Activated CD4-positive, CD25-positive, alpha-beta regulatory T cell treated with anti-CD3 and anti-CD28 coated beads, Interleukin-2, amount 50 U/mL, for 24 hours (primary cell): ENCODE measurements at places on chromosomes 2 and 18.
A peak's percentile ranks its signal among the peaks of the same experiment; 100 is the strongest.

DNA sequence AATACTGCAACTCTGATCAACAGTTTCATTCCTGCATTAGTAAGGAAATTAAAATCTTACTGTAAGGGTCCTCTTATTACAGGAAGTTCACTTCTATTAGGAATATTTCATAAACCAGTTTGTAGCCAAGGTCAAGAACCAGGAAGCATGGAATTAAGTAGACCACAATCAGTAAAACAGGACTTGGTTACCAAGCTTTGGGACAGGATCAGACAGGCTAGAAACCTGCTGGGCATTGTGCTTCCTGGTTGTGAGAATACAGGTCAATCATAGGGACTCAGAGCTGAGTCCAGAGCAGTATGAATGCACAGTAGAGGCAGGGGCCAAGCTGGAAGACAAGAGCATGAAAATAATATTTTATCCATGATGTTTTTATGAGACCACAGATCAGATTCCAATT, 248.0 kb downstream of the IKZF2 start:
- no peak for ATAC-seq

GRCh38 chr18:56517196-56517595, 121.2 kb downstream of the TXNL1 start:
- no peak for ATAC-seq

GRCh38 chr2:236298924-236299475, 34.8 kb upstream of the ASB18 start:
- no peak for ATAC-seq

DNA sequence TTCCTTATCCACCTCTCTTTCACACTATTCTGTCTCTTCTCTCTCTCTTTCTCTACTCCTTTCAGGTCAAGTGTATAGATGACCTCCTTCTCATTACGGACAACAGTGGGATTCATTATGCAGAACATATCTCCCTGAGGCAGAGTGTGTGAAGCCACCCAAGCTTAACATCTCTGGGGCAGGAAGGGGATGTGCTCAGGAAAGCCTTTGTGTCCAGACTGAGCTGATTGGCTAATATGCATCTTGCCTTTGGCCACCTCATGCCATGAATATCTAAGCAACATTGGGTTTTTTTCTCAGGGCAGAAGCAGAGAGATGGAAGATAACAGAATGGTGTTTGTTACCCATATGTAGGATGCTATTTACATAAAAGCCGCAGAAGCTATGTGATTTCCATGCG, 211.4 kb upstream of the LRRTM1 start:
- no peak for ATAC-seq

DNA sequence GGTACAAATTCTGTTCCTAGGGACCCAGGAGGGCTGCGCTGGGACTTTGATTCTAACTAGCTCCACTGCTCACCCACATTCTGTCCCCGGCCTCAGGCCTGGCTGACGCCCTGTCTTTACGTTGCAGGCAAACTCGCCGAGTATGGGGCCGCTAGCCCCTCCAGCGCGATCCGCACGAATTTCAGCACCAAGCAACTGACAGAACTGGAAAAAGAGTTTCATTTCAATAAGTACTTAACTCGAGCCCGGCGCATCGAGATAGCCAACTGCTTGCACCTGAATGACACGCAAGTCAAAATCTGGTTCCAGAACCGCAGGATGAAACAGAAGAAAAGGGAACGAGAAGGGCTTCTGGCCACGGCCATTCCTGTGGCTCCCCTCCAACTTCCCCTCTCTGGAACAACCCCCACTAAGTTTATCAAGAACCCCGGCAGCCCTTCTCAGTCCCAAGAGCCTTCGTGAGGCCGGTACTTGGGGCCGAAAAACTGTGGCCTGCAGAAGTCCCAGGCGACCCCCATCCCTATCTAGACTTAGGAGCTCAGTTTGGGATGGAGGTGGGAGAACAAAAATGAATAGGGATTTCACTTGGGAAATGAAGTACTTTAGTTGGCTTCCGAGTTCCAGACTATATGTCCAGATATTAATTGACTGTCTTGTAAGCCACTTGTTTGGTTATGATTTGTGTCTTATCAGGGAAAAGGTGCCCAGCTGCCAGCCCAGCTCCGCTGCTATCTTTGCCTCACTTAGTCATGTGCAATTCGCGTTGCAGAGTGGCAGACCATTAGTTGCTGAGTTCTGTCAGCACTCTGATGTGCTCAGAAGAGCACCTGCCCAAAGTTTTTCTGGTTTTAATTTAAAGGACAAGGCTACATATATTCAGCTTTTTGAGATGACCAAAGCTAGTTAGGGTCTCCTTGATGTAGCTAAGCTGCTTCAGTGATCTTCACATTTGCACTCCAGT, 1.5 kb downstream of the HOXD1 start:
- ATAC-seq = no peak

GRCh38 chr2:196099916-196100315, 31.3 kb upstream of the DNAH7 start:
- ATAC-seq = no peak

DNA sequence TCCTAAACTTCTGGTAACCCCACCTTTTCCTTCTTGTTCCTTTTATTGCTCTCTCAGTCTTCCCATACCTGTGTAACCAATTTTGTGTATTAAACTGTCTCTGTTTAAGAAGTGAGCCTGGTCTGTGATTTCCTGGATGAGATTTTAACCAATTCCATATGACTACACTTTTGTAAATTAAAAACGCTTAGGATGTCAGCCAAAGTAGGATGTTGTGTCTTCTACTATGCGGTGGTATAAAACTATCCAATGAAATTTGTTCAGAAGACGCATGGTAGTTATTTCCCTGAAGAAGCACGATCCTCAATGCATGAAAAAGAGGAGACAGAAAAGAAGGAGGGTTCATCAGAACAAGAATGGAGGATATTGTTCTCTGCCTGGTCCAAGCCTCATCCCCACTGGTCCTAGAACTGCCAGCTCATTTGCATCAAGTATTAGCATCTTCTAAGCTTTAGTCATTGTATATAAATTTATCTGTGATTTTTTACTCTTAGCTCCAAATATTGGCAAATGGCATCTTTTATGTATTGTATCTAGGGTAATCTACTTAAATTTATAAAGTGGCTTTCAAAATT, 127.4 kb downstream of the TGIF1 start:
- ATAC-seq = no peak

- no peak for ATAC-seq
Measured at GRCh38 chr2:77007686-77008085, 514.5 kb downstream of the LRRTM4 start.

DNA sequence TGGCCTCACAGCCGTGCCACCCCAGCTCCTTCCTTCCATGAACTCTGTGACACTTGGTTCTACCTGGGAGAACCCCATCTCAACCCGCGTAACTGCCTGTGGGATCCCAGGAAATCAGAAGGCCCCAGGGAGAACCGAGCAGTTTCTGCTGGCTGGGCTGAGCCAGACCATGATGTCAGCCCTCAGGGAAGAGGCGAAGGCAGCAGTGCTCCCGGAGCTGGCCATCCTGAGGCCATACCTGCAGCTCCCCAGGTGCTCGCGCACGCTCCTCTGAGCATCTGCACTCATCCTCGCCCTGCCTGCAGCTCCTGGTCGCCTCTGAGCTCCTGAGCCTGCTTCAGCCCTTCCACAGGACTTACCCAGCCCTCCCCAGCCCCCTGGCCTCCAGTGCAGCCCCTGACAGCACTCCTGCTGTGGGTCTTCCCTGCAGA, 186.1 kb downstream of the SEPTIN10 start:
- no peak for ATAC-seq

GRCh38 chr2:11682590-11682915, 12.6 kb upstream of the NTSR2 start:
- ATAC-seq = no peak

- no peak for ATAC-seq
Measured at GRCh38 chr2:188811522-188811921, 162.7 kb upstream of the COL3A1 start.

DNA sequence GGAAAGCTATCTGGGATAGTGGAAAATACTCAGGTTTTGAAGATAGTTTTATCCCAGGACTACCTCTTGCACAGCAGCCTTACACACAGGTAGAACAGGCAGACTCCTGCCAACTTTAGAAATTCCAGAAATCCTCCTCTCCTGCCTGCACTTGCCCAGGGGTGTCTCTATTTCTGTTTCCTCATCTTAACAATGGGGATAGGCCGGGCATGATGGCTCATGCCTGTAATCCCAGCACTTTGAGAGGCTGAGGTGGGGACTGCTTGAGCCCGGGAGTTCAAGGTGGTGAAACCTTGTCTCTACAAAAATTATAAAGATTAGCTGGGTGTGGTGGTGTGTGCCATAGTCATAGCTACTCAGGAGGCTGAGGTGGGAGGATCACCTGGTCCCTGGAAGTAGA, 117.0 kb upstream of the ARL5A start:
- ATAC-seq = no peak

DNA sequence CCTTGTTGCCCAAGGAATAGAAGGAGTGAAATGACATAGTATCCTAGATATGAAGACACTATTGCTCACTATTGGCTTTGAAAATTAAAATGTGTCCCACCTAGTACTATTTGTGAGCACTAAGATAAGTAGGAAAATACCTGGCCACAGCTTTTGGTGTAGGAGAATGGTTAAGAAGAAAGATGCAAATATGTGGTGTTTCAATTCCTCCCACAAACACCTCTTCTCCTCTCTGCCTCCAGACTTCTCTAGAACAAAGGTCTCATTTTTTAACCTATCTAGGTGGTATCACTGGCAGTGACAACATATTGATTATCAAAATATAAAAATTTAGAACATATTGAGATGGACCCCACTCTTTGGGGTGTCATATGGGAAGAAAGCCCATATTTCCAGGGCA, 929.9 kb upstream of the FANCL start:
- no peak for ATAC-seq

- no peak for ATAC-seq
Measured at GRCh38 chr2:47657886-47658489, 125.0 kb upstream of the MSH6 start.

- ATAC-seq = no peak
Measured at GRCh38 chr2:135615404-135615803, 84.1 kb downstream of the R3HDM1 start.

DNA sequence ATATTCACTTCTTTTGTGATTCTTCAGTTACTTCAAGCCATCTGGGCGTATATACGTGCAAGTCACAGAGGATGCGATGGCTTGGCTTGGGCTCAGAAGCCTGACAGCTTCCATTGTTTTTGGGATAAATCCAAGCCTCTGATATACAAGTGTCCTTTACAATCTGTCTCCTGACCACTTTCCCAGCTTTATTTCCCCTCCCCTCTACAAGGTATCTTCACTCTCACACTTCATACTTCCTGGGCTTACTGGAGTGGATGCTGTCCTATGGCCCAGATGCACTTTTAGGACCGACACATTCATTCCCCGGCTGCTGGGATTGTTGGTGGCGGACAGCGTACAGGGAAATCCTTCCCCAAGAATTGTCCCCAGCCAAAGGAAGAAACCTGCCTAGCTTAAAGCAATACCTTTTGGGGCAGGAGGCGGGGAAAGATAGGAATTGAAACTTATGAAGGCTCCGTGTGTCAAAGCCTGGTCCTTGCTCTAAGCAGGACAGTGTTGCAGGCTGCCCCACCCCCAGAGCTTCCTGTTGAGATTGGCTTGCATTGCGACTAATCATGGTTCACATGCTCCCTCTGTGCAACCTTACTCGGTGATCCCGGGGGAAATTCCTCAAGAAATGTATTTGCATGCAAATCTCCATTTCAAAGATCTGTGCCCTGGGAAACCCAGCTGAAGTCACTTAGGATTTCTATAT, 802.9 kb upstream of the ID2 start:
- no peak for ATAC-seq

- ATAC-seq = peak; percentile 38
Measured at GRCh38 chr2:212489719-212490346, 48.8 kb downstream of the ERBB4 start.

GRCh38 chr18:62964432-62964831, 249.1 kb downstream of the PHLPP1 start:
- no peak for ATAC-seq

DNA sequence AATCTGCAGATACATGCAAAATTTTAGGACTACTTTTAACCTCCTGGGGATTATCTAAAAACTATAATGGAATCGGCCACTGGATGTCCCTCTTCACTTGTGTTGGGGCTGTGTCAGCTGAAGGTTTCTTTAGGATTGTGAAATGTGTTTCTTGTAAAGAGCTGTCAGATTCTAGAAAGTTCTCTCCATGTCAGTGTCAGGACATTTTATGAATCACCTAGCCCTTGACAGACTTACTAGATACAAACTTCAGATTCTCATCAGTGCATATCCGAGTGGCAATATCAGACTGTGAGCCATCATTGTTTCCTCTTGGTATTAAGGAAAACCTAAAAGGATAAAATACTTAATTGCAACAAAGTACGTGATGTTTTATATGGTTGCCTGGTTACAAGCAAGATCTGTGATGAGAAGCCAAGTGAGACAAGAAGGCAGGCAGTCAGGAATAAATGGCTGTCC, 107.3 kb downstream of the CPS1 start:
- ATAC-seq = no peak

DNA sequence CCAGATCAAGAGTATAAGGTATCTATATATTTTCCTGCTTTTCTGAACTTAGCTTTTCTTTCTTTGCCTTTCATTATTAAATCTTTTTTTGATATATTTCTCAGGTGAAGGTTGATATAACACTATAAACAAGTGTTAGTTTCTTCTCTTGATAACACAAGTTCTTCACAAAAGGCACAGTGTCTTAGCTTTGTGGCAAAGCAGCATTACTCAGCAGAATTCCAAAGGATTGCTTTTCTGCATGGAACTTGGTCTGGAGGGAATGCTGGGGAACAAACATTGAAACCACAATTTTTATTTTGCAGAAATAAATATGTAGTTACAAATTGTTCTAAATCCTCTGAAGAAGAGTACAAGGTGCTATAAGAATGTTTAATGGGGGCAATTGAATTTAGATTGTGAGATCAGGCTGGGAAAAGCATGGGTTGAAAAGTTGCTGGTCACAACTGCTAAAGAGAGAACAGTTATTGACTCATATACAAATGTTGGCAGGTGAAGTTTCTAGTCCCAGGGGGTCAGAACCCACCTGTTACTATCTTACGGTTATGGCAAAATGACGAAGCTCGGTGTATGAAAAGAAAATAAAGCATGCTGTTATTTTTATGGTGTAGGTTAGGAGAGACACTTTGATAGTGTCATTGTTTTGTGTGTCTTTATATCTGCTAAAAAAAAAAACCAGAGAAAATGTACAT, 68.2 kb downstream of the UBR3 start:
- no peak for ATAC-seq

DNA sequence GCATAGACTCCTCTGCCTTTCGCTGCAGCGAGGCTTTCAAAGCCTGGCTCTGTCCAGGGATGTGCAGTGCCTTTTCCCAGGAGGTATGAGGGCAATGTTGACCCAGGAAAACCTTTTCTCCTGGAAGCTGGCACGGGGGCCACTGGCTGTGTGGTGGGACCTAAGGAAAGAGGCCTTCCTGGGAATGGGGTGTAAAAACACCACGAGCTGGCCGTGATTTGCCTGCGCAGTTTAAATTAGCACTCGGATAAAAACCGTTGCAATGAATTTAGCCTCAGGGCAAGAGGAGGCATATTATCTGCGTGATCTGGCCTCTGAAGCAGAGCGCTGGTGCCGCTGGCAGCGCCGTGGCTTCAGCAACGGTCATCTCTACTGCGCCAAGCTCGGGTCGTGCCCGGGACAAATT, 3.0 kb downstream of the OSR1 start:
- no peak for ATAC-seq
